ENCODE measurements at places on chromosomes 12 and 14.

DNA sequence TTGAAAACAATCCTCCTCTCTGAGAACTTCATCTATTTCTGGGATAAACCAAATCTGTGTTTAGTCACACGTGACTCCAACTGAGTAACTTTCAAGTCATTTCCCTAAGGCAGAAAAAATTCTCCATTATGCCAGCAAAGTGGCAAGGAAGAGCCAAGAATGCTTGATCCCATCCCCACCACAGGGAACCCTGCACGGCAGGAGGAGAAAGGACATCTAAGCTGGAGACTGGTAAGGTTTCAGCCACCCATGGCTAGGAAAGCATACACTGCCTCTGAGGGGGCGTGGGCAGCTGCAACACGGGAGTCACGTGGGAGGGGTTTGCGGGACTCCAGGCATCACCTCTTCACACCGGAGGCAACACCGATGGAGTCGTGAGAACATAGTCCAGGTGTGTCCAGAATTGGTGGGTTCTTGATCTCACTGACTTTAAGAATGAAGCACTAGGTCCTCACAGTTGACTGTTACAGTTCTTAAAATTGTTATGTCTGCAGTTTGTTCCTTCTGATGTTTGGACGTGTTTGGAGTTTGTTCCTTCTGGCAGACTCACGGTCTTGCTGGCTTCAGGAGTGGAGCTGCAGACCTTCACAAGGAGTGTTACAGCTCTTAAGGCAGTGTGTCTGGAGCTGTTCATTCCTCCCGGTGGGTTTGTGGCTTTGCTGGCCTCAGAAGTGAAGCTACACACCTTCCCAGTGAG lies 2.7 kb upstream of the SIVA1 start:
- DNase-seq, result no peak

GRCh38 chr12:101830367-101831325 lies at the start of gene GNPTAB:
Gene GNPTAB, minus strand, starts transcription at chr12:101830959. Its CDS starts 284 bp downstream, at chr12:101830675.
- peak; percentile 93 for DNase-seq

DNA sequence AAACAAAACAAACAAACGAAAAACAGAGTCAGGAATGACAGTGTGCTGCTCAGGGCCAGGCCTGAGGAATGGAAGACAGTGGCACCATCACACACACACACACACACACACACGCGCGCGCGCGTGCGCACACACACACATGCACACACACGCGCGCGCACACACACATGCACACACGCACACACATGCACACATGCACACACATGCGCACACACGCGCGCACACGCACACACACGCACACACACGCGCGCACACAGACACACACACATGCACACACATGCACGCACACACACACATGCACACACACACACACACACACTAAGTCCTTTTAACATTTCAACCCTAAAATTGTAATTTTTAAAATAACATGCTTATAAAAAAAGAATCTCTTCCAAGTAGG lies 13.2 kb upstream of the MARK3 start:
- DNase-seq, result no peak

DNA sequence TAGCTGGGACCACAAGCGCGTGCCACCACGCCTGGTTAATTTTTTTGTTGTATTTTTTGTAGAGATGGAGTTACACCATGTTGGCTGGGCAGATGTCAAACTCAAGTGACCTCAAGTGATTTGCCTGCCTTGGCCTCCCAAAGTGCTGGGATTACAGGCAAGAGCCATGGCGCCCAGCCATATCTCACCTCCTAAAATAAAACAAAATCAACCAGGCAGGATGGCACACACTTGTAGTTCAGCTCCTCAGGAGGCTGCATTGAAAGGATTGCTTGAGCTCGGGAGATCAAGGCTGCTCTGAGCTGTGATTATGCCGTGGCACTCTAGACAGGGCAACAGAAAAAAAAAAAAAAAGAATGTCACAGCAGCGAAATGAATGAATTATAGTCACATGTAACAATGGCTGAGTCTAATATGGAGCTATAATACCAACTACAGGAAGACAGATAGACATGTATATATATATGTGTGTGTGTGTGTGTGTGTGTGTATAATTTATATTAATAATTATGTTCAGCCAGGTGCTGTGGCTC lies 19.3 kb upstream of the TMEM120B start:
- DNase-seq, result no peak

- DNase-seq, result no peak
Observed at GRCh38 chr12:47941475-47941780, 22.0 kb upstream of the TMEM106C start.

DNA sequence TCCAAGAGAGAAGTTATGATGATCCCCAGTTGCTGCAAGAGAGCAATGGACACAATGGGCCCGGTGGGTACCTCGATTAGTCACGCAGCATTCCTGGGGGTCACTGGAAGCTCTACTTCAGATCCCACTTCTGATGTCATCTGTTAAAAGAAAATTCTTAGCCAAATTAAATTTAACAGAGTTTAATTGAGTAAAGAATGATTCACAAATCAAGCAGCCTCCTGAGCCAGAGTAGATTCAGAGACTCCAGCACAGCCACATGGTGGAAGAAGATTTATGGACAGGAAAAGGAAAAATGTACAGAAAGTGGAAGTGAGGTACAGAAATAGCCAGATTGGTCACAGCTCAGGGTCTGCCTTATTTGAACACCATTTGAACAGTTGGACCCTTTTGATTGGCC lies 107.5 kb downstream of the SPTSSA start:
- no peak for DNase-seq

- DNase-seq, result no peak
Observed at GRCh38 chr14:103733651-103734050, 18.0 kb downstream of the ZFYVE21 start.

GRCh38 chr12:16756833-16757555 lies 151.0 kb upstream of the LMO3 start:
- no peak for DNase-seq

GRCh38 chr12:43786899-43787693 lies 19.0 kb downstream of the TWF1 start:
- DNase-seq, result no peak

DNA sequence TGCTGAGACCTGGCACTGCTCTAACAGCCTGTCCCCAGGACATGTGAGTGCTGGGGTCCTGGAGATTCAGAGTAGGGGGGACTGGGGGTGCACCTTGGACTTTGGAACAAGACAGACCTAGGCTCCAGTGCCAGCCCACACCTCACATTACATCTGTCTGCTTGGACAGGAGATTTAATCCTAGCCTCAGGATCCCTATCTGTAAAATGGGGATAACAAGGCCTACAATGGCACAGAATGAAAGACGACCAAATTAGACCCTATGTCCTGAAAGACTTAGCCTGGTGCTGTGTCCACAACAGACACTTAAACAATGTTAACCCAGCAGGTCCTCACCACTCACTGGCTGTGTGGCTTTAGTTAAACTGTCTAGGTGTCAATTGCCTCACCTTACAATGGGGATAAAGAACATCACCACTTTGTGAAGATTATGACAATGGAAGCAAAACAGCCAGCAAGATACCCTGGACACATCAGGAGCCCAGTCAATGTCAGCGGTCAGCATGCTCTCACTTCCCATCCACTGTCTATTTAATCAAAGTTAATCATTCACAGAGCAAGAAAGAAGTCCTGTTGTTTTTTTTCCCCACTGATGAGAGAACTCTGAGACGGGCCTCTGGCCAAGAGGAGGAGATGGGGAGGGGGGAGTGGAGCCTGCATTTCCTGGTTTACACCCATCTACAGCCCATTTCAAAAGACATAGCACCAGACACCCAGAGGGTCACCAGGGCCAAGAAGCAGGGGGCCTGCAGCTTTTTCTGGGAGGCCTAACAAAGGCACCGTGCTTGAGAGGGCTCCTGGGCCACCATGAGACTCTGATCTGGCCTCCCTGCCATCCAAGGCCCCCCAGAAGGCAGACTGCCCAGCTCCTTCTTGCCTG lies 40.6 kb downstream of the ACTN1 start:
- no peak for DNase-seq

- DNase-seq, result no peak
Observed at GRCh38 chr14:35234012-35234805, 58.0 kb upstream of the PSMA6 start.
